ENCODE measurements at places on chromosomes 6 and 20.

DNA sequence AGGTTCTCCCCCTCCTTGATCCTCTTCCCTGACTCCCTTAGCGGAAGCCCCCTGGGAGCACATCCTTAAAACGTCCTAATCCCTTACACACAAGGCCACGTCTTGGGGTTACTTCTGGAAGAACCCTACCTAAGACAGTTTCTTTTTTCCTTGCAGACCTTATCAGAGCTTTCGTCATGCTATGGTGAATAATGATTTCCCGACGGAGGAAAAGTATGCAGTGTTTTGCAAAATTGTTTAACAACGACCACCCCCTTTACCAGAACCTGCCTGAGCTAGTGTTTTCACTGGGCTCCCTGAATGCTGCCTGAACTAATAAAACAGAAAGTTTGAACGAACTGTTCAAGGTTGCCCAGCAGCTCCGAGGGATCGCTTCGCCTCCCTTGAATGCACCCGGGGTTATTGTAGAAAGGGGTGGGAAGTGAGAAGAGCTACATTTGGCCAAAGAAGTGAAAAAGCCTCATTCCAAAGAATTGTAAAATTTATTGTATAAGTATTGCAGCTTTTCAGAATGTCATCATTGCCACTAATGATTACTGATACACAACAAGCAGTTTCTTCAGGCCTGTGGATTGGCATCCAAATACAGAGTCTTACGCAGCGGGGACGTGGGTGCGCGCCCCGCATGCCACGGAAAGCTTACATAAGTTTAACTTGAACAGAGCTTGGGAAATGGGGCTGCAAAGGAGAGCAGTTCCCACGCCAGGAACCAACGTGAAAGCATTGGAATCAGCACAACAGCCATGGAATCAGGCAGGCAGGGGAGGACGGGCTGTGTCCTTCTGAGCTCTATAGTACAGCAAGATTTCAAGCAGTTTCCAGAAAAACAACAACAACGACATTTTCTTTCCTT is 27.9 kb upstream of the ZBP1 start:
- DNase-seq = no peak

DNA sequence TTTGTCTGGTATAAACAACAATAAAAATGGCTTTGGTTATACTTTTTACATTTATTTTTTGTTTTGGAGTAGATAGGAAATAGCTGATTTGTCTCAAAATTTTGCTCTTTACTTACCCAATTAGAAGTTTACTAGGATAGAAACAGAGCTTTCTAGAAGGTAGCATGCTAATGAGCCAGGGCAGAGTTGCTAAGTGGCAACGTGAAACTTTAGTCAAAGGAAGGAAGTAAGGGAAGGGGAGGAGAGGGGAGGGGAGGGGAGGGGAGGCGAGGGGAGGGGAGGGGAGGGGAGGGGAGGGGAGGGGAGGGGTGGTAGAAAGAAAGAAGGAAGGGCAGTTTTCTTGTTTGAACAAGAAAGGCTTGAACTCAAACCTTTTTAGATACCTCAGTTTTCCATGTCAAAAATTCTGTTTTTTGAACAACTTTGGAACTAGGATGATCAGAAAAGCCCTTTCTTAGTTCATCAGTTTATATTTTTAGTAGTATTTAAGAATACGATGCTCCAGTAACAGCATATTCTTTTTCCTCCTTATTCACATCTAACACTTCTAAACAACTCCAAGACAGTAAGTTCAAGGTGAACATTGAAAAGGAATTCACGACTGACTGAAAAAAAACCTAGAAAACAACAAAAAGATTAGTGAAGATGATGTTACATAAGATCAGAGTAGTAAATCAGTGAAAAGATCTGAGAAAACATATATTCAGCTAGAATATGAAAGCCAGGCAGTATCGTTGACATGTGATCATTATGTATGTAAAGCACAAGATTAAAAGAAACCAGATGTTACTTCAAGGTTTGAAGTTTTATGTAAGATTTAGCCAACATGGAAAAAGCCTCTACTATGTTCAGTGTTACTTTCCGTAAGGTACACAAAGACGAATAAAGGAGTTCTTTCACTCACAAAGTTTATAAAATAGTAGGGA is 263.4 kb downstream of the ARHGAP18 start:
- DNase-seq = no peak

- DNase-seq = no peak
These were observed 36.9 kb upstream of the NT5E start for GRCh38 chr6:85412911-85413430.

DNA sequence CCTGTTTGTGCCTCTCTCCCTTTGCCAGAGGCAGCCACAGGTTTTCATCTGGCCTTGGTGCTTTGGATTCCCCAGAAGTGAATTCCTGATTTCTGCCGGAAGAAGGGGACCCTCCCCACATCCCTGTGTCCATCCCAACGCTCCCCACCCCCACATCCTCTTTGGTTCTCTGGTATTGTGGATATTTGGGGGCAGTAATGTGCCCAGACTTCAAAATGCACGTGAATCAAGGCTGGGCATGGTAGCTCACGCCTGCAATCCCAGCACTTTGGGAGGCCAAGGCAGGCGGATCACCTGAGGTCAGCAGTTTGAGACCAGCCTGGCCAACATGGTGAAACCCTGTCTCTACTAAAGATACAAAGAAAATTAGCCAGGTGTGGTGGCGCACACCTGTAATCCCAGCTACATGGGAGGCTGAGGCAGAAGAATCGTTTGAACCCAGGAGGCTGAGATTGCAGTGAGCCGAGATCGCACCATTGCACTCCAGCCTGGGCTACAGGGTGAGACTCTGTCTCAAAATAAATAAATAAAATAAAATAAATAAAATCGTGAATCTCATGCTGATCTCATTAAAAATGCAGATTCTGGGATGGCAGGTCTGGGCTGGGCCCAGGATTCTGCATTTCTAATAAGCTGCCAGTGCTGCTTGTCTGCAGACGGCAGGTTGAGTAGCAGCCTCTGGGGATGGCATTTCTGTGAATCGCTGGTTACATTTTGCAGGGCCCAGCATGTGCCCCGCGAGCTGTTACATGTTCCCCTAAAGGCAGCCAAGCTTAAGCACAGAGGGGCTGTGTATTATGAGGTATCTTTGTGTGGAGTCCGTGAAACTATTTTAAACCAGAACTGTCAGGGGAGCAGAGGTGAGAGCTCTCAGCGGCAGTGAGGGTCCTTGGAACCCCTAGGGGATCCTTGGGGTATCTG is 49.0 kb downstream of the SYNJ2 start:
- DNase-seq = no peak

DNA sequence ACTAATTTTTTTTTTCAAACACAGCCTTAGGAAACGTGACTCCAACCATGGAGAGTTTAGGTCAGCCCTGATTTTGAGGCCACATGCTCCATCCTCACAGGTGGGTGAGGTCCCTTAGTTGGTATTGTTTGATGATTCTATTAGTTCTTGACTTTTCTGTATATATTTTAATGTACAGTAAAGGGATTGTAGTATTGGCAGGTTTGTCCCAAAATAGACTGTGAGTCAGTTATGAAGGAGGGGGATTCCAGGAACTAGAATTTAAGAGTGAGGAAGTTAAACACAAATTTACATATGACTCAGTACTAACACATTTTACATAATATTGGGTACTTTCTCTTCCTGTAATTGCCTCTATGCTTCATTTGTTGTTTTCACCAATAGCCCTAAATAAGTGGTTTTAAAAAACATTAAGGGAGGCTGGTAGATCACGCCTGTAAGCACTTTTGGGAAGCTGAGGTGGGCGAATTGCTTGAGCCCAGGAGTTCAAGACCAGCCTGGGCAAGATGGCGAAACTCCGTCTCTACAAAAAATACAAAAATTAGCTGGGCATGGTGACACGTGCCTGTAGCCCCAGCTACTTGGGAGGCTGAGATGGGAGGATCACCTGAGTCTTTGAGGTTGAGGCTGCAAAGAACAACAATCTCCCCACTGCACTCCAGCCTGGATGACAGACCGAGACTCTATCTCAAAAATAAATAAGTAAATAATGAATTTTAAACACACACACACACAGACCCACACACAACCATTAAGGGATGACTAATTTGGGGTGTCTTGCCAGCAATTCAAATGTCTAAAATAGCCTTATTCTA is 81.8 kb downstream of the SGK1 start:
- DNase-seq = no peak

DNA sequence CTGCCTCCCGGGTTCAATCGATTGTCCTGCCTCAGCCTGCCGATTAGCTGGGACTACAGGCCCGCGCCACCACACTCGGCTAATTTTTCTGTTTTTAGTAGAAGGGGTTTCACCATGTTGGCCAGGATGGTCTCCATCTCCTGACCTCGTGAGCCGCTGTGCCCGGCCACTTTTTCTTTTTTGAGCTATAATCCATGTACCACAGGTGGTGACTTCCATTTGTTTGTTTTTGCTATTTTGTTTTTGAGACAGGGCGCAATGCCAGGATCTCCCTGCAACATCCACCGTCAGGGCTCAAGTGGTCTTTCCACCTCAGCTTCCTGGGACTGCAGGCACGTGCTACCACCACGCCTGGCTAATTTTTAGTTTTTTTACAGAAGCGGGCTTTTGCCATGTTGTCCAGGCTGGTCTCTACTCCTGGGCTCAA is 8.5 kb downstream of the HSPA1B start:
- DNase-seq = no peak

DNA sequence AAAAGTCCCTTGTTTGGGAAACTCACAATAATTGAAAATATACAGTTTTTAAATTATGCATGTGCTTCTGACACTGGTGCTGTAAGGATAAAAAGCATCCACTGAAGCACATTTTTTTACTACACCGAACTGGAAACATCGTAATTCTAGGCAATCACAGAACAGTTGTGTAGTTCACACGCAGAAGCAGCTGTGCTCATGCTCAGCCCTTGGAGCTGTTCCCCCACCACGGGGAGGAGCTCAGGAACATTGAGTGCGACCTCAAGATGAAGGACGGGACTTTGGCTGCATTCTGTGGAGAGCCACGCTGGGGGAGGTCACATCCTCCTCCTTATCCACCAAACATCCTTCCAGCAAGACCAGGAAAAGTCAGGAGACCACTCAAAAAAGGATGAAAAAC is 466.3 kb upstream of the CDH4 start:
- no peak for DNase-seq

DNA sequence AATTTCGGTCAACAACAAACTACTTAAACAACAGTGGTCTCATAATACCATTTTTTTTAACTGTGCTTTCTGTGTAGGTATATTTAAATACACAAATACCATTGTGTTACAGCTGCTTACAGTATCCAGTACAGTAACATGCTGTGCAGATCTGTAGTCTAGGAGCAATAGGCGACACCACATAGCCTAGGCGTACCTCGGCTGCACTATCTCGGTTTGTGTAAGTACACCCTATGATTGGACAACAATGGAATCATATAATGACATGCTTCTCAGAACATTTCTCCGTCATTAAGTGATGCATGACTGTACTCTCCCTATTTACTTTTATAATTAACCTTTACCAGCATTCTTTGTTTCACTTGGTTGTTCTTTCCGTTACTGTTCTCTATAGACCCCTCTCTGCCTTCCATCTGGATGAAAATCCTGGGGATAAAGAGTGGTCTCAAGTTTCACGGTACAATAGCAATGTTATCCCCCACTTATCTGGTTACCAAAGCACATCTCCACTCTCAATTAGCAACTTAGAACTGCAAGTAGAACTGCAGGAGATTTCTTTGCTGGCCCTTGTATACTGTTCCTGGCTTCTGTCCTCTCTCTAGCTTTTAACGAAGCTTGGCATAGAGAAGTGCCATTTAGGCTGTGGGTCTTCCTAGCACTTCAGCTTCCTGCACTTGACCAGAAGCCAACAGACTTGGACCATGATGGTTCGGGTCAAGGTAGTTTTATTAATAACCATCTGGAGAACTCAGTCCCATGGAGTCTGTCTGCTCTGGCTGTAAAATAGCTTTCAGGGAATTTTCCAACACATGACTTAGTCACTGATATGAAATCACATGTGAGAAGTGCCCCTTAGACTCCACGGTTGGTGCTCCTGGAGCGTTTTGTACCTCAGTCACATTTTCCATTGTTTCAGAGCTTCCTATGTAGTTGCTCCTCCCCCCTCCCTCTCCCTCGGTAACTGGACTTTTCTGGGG is 80.4 kb upstream of the POPDC3 start:
- no peak for DNase-seq

DNA sequence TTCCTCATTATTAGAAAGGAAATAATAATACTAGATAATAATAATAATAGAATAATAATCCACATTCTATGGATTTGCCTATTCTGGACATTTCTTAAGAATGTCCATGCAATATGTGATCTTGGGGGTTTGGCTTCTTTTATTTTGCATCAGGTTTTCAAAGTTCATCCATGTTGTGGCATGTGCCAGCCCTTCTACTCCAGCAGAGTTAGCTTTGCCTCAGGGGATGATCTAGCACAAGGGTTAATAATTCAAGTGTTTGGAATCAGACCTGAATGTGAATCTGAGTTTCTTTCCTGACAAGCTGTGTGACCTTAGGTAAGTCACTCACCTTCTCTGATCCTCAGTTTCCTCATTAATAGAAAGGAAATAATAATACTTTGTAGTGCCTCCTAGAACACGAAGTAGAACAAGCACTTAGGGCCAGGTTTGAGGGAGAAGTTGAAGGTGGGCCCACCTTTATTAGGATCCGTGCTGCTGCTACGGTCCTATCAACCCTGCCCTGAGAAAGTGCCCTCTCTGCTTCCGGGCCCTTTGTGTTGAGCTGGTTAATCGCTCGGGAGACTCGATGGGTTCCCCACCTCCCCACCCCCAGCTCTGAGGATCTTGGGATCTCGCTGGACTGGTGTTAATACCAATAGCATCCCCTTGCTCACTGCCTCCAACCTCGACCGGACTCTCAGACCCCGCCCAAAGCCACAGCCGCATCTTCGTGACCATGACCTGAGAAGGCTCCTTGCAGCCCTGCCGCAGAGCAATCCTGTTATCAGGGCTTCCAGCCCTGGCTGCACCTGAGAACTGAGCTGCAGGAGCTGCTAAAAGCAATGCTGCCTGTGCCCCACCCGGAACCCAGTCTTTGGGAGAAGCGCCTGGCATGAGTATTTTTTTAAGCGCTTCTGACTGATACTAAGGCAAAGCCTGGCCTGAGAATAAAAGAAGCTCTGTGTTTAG is 26.9 kb downstream of the RBM38 start:
- no peak for DNase-seq

DNA sequence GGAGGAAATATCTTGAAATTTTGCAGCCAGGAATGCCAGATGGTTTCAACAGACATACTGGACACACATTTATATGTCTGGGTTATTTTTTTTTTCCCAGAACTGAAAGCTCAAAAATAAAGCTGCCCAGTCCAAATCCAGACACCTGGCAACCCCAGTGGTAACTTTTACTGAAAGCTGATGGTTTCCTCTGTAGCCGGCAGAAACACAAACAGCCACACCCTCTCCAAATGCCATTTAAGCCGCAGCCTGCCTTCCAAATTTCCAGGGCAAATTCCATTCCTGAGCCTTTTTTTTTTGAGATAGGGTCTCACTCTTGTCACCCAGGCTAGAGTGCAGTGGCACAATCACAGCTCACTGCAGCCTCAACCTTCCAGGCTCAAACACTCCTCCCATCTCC is 6.5 kb upstream of the PREX1 start:
- no peak for DNase-seq

Measured in vagina (tissue), 2 donors.